ENCODE measurements at places on chromosomes 2 and 18.

GRCh38 chr2:128513116-128513960 lies 194.7 kb upstream of the HS6ST1 start:
- H3K27ac ChIP-seq: no peak overlapping the region
- H3K27me3 ChIP-seq: no peaks in the 10 kb centered on the region
- DNase-seq: no peak
- no peaks in the 10 kb centered on the region for H3K4me1 ChIP-seq

- H3K4me3 ChIP-seq: no peak overlapping the region
- H3K36me3 ChIP-seq: no peaks in the 10 kb centered on the region
- no peaks in the 10 kb centered on the region for H3K4me1 ChIP-seq
- no peak overlapping the region for H3K27ac ChIP-seq
- H3K27me3 ChIP-seq: no peaks in the 10 kb centered on the region
These were observed 212.7 kb downstream of the DYSF start for GRCh38 chr2:71666094-71666474.

GRCh38 chr18:23977719-23978483 lies 36.7 kb upstream of the TTC39C start:
- peaks cover 28% of the 10 kb centered on the region for H3K4me1 ChIP-seq
- no peak overlapping the region for H3K4me3 ChIP-seq
- no peak for DNase-seq
- H3K36me3 ChIP-seq: no peaks in the 10 kb centered on the region
- no peaks in the 10 kb centered on the region for H3K27me3 ChIP-seq

GRCh38 chr18:10899481-10899880 lies 249.9 kb downstream of the PIEZO2 start:
- DNase-seq: no peak
- H3K4me3 ChIP-seq: no peak overlapping the region
- no peak overlapping the region for H3K27ac ChIP-seq
- H3K4me1 ChIP-seq: no peaks in the 10 kb centered on the region

- H3K4me1 ChIP-seq: no peaks in the 10 kb centered on the region
- H3K4me3 ChIP-seq: no peak overlapping the region
- DNase-seq: no peak
- H3K27me3 ChIP-seq: no peaks in the 10 kb centered on the region
These were observed 71.4 kb downstream of the COPS8 start for GRCh38 chr2:237156857-237157779.

GRCh38 chr2:142642650-142643049 lies 234.8 kb upstream of the KYNU start:
- no peak overlapping the region for H3K27ac ChIP-seq
- H3K4me1 ChIP-seq: no peaks in the 10 kb centered on the region
- H3K4me3 ChIP-seq: no peak overlapping the region
- no peaks in the 10 kb centered on the region for H3K36me3 ChIP-seq

- H3K36me3 ChIP-seq: peaks cover 34% of the 10 kb centered on the region
- H3K27me3 ChIP-seq: no peaks in the 10 kb centered on the region
- H3K27ac ChIP-seq: no peak overlapping the region
- DNase-seq: peak; percentile 67
- H3K4me3 ChIP-seq: no peak overlapping the region
- H3K4me1 ChIP-seq: peaks cover 8% of the 10 kb centered on the region
These were observed 6.3 kb downstream of the ANKRD53 start for GRCh38 chr2:70984576-70985282.

- H3K4me1 ChIP-seq: peaks cover 11% of the 10 kb centered on the region
- H3K36me3 ChIP-seq: no peaks in the 10 kb centered on the region
- no peaks in the 10 kb centered on the region for H3K27me3 ChIP-seq
- DNase-seq: no peak
These were observed 23.5 kb upstream of the RHOB start for GRCh38 chr2:20423359-20423758.

DNA sequence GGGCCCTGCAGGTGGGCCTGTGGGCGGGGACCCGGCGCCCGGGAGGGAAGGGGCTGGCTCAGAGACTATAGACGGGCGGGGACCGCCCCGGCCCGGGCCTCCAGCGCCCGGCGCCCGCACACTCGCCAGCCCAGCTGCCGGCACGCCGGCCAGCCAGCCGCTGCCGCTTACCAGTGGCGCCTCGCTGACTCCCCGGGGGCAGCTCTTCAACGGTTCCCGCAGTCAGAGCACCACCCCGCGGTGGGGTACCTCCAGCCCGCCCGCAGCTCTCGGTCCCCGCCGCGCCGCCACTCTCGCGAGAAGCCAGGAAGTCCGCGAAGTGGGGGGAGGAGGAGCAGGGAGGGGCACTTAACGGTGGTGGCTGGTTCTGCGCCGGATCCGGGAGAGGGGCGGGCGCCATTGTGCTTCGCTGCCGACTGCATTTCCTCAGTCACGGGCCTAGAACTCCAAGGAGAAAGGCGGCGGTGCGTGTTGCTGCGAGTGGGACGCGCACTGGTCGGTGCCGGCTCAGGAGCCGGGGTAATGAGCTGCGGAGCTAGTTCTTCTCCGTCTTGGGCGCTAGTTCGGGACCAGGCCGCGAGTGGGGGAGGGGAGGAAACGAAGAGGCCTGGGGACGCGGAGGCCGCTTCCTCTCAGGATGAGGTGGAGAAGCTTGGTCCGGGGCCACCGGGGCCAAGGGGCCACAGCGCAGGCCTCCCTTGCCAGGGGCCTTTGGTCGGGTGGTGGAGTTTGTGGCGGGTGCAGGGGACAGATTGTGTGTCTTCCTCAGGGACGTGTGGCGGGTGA lies at the start of gene MARCHF7:
TSS of gene MARCHF7 (plus strand) at position 364 of the 786 bp plus-strand sequence. CDS start 16,517 bp downstream, outside the sequence.
- peak within 1 kb of the TSS; percentile 94 for H3K4me3 ChIP-seq
- no peaks in the 10 kb centered on the region for H3K27me3 ChIP-seq
- peak within 1 kb of the TSS; percentile 95 for H3K27ac ChIP-seq
- DNase-seq: peak; percentile 95
- H3K4me1 ChIP-seq: peaks cover 20% of the 10 kb centered on the region
- H3K36me3 ChIP-seq: peaks cover 19% of the 10 kb centered on the region
